ENCODE measurements at places on chromosomes 2 and 18.
A peak's percentile ranks its signal among the peaks of the same experiment; 100 is the strongest.

DNA sequence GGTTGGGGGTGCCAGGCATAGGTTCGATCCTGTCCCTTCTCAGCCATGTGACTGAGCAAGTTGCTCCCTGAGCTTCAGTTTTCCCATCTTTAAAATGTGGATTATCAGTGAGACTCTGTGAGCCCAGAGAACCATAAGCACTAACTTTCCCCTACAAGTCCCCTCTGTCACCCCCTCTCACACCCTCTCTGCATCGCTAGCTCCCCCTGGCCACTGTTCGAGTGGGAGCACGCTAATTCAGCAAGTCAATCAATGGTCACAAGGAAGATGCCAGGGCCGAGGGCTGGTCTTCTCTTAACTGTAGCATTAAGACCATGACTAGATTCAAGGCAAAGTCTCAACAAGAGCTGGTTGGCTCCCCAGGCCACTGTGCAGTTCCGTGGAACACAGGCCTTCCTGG, 66.2 kb downstream of the BCL2L11 start:
- no peak for DNase-seq

GRCh38 chr2:231810905-231811304, 24.7 kb downstream of the COPS7B start:
- DNase-seq: peak; percentile 31

- no peak for DNase-seq
Measured at GRCh38 chr2:225614915-225615314, 215.4 kb downstream of the NYAP2 start.

- no peak for DNase-seq
Measured at GRCh38 chr2:188931361-188931760, 42.8 kb upstream of the COL3A1 start.

DNA sequence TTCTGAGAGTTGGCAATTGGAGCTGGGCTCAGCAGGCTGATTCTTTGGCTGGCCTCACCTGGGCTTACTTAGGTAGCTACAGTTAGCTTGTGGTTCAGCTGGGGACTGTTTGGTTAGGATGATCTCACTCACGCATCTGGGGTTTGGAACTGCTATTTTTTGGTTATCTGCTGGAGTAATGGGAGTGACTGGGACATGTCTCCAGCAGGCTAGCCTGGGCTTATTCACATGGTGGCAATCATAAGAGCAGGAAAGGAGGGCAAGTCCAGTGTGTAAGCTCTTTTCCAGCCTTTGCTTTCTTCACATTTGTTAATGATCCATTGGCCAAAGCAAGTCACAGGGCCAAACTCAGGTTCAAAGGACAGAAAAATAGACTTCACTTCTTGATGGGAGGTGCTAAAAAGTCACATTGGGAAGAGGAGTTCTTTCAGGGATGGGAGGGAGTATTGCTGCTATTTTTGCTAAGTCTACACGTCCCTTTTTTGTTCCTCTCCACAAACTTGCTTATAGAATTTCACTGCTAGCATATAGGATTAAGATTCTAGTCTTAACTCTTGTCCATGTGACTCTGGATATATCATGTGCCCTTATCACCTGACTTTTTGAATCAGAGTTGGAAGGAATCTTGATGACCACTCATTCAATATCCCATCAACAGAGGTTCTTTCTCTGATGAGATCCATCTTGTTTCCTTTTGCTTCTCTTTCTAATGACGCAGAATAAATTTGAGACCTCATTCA, 174.0 kb downstream of the ZFP36L2 start:
- DNase-seq: no peak

DNA sequence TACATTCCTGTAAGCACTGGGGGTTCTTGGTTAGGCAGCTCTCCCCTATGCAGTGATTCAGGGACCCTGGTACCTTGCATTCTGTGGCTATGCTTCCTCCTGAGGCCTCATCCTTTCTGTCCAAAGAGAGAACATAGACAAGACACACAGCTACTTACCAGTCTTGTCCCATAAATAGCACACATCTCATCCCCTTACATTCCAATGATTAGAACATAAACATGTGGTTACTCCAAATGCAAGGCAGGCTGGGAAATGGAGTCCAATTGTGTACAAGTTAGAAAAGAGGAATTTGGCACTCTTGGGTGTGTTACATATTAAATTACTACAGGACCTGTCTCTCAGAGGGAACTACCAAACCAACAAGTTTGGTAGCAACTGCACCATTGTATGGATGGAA, 171.3 kb downstream of the ARHGAP15 start:
- no peak for DNase-seq

DNA sequence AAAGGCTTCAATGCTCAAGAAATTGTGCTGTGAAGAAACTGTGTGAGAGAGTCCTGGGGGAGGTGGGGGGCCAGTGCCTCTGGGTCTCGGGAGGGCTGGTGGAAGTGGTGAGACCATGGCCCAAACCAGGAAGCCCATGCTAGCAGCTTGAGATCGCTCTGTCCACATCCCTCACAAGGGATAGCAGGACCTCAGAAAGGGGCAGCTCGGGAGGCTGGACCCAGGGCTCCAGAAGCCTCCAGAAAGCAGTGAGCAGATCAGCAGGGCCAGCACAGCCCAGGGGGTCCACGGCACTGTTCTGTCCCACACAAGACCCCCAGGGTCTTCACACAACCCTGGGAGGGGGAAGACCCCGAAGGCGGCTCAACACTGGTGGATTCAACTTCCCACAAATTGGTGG, 24.1 kb downstream of the ST8SIA5 start:
- DNase-seq: no peak

- DNase-seq: no peak
Measured at GRCh38 chr2:68839260-68839833, 31.9 kb downstream of the BMP10 start.

DNA sequence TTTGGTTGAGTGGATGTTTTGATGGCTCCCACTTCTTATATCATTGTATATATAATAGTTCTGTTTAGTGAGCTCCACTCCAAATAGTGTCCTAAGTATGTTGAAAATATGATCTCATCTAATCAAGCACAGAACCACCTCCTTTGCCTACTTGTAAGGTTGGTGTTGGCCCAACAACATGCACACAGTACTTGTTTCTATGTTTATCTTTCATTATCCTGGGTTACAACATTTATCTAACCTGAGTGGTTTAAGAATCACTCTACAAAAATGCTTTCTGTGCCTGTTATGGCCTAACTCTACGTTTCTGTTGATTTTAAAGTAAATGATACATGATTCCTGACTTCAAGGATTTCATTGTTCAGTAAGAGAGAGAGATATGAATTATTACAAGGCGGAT, 281.9 kb downstream of the FIGN start:
- DNase-seq: no peak

- DNase-seq: no peak
Measured at GRCh38 chr18:8900552-8900951, 195.2 kb downstream of the MTCL1 start.

GRCh38 chr2:75607400-75607798, 39.2 kb upstream of the MRPL19 start:
- DNase-seq: no peak

- no peak for DNase-seq
Measured at GRCh38 chr2:132747046-132747445, 77.0 kb upstream of the LYPD1 start.

DNA sequence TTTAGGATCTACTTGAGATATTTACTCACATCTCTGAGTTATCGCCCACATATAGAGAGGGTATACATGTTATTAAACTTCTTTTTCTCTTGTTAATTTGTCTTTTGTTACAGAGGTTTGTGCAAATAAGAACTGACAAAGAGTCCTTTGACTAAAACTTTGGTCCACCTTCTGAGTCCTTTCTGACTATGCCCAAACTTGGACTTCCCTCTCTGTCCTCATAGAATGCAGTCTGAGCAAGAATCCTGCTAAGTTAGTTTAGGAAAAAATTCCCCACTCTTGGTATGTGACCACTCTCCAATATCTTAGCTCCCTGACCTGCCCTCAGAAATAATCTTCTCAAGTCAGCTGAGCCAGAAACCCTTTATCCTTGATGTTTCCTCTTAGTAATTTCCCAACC, 257.5 kb upstream of the REG3G start:
- DNase-seq: no peak

DNA sequence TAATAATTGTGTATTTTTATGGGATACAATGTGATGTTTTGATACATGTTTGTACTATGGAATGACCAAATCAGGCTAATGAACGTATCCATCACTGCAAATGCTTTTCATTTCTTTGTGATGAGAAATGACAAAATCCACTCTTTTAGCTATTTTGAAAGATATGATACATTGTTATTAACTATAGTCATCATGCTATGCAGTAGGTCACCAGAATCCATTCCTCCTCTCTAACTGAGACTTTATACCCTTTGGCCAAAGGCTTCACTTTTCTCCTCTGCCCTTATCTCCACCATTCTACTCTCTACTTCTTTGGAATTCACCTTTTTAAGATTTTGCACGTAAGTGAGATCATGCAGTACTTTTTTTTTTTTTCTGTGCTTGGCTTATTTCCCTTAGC, 44.5 kb upstream of the TMEM17 start:
- no peak for DNase-seq

DNA sequence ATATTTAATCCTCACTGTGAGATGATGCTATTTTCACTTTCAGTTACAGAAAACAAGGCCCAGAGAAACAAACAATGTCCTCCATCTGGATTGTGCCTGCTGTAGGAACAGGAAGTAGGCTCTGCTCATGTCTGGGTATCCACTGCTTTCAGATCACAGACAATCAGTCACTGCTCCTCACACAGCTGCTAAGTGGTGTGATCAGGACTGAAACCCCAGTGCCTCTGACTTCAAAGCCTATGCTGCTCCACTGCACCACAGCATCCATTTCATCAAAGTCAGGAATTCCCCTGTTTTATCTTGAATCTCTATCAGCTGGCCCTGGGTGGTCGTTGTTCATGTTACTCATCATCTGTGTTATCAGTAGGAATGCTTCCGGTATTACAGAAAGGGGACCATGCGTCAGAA, 303.8 kb upstream of the TRIB2 start:
- DNase-seq: no peak

DNA sequence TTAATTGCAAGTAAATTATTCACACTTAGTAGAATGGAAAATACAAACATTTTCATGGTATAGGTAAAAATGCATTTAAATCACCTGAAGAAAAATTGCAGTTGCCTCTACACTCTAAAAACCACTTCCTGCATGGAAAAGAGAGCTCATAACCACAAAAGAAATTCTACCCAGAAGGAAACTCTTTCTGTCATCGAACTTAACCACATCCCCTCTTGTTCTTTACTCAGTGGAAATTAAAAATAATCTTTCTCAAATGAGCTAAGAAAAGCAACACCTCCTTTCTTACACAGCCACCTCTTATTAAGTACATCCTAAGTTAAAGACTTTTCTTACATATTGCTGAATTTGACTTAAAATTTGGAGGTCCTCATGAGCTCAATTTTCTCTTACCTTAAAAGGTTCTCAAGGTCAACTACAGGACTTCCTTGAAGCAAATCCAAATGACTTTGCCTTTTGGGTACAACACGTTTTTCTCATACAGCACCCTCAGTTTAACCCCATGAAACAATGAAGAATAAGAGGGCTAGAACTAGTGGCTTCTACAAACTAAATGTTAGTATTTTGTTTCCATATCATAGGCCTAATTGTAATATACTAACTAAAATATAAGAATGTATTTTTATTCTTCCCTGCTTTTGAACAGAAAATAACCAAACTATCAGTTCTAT, 109.1 kb upstream of the CRIM1 start:
- DNase-seq: no peak

- DNase-seq: no peak
Measured at GRCh38 chr2:4765787-4766530, 926.2 kb upstream of the SOX11 start.

DNA sequence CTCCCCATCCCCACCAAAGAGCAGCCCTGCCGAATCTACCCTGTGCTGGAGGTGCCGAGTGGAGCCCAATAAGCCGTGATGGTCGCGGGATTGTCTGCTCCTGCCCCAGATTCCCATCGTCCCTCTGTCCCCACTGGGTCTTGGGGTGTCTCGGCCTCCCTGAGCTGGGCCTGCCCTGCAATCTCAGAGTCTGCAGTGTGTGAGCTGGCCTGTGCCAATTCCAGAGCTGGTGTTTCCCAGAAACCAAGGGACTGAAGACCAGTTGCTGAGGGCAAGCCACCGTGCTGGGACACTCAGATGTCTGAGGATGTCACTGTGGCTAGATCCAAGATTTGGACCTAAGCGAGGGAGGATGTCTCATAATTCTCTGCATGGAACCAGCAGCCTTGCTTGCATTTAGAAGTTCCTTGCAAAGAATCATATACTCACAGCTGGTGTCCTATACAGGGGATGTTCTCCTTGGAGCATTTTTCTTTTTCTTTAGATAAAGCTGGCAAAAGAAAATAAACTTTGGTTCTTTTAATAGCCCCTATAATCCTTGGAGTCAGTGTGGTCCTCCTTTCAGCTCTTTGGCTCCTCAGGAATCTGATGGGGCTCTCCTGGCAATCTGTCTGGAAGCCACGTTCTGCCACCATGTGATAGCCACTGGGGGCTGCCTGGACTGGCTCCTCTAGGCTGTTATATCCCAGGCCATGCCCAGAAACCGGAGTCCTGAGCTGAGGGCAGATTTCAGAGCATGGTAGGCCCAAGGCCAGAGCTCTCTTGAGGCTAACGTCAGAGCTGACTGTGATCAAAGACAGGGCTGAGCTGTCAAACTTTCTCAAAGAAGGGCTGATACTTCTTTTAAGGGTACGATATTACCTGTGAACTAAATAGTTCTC, 140.1 kb upstream of the HAAO start:
- no peak for DNase-seq

DNA sequence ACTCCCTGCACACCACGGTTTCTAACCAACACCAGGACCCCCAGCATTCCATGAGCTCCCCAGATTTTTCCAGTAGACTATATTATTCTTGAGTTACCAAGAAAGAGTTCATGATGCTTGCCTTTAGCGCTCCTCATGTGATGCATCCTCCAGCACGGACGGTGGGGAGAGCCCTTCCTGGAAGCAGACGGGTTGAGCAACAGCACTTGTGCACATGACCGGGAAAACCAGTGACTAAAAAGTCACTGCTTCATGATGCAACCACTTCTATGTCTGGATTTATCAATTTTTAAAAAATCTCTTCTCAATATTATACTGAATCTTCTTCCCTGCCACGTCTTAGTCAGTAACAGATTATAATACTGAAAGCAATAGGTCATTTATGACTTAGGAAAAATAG, 20.4 kb upstream of the DOK6 start:
- DNase-seq: no peak

GRCh38 chr18:35730691-35731370, 149.3 kb downstream of the GALNT1 start:
- DNase-seq: no peak

DNA sequence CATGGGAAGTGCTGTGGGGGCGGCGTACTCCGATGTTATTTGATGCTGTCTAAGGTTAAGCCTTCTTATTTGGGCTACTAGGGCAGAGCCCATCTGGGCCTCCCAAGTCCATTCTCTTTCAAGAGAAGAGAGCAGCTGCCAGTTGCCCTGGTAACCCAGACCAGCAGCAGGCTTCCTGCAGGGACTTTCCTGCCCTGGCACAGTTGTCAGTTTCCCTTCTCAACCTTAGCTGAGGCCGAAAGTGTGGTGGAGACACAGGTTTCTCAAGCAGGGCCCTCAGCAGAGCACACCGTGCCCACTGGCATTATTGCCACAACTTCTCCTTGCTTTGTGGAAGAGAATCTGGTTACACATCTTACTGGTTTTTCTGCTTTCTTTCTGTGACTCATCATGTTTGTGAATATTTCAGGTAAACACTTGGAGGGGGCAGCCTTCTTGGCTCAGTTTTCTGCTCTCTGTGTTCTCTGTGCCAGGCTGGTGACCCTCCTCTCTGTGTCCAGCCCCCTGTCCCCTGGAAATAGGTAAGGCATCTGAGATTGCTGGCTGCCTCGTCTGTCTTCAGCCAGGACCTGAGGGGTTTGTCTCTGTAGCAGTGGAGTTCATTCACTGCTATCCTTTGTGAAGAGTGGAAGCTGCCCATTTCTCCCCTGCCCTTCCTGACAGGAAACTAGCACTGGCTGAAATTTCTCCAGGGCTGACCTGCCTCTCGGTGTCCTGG, 111.0 kb downstream of the B3GNT2 start:
- DNase-seq: no peak
